ENCODE measurements at places on chromosomes 5 and 9. TPM values are rescaled to one million over a fixed set of nuclear protein-coding genes. Genes with fewer than 3 reads are reported as not detected.

The FOXD4L3 gene
- total RNA-seq: 0.04 TPM

The SPINK1 gene
- total RNA-seq: not detected

The PCDHA3 gene
- total RNA-seq: not detected

The DDX4 gene
- total RNA-seq: not detected

The PLGRKT gene
- 49.3 TPM for total RNA-seq

The MGAT4B gene
- 121 TPM for total RNA-seq

The KCNT1 gene
- total RNA-seq: not detected

The CTXN3 gene
- total RNA-seq: not detected

The MYORG gene
- total RNA-seq: 6.5 TPM

The PRRX2 gene
- total RNA-seq: not detected

The TICAM2 gene
- total RNA-seq: 1.2 TPM

The TGFBI gene
- 86.9 TPM for total RNA-seq

The ZNF782 gene
- total RNA-seq: 2.5 TPM

The MZB1 gene
- total RNA-seq: 0.21 TPM

The GPR107 gene
- 21.6 TPM for total RNA-seq

The IFNK gene
- total RNA-seq: 72.0 TPM

The ARSI gene
- 4.7 TPM for total RNA-seq

The SAXO1 gene
- total RNA-seq: not detected

The RIGI gene
- total RNA-seq: 23.4 TPM

The HTR4 gene
- total RNA-seq: not detected

The ARL14EPL gene
- total RNA-seq: not detected

The ZNF483 gene
- 1.8 TPM for total RNA-seq

The SHLD3 gene
- 2.4 TPM for total RNA-seq

The DPYSL3 gene
- 53.6 TPM for total RNA-seq

The ECPAS gene
- total RNA-seq: 56.1 TPM

The CARTPT gene
- total RNA-seq: not detected

The CARD6 gene
- total RNA-seq: 5.7 TPM

The FBN2 gene
- 81.6 TPM for total RNA-seq

The DAB2 gene
- 6.5 TPM for total RNA-seq

The PDCD1LG2 gene
- total RNA-seq: 22.9 TPM

The CEL gene
- total RNA-seq: 0.34 TPM

The SLC45A2 gene
- total RNA-seq: not detected

The HACD4 gene
- total RNA-seq: 5.4 TPM

The GAS1 gene
- 0.99 TPM for total RNA-seq

The SPATA6L gene
- 0.28 TPM for total RNA-seq

The COMMD10 gene
- total RNA-seq: 21.6 TPM

The CDH10 gene
- 0.11 TPM for total RNA-seq
